ENCODE measurements at places on chromosomes 6 and 20.

- DNase-seq, result no peak
Measured at GRCh38 chr6:26241033-26241895, 123.7 kb upstream of the BTN3A2 start.

- DNase-seq, result no peak
Measured at GRCh38 chr6:46734867-46735719, at the start of gene PLA2G7. Gene PLA2G7, minus strand, starts transcription at chr6:46735375. Its CDS starts 12,484 bp downstream, at chr6:46722891.

DNA sequence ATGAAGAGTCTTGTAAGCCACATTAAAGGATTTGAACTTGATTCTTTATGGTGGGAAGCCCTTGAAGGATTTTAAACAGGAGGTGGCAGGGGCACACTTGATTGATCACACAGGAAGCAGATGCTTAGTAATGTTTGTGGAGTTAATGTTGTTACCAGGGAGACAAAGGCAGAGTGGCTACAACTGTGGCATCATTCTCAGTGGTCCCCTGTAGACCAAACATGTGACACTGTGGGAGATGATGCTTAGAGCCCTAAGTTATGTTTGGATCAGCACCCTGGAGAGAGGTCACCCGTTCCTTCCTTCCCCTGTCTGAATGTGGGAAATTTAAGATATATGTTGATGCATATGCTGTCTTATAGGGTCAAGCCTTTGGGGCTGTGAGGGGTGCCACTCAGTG, 53.2 kb downstream of the EIF2S2 start:
- no peak for DNase-seq

- DNase-seq, result no peak
Measured at GRCh38 chr20:46929902-46930301, 35.3 kb downstream of the EYA2 start.
